ENCODE measurements at places on chromosomes 12 and 14.
A peak's percentile ranks its signal among the peaks of the same experiment; 100 is the strongest.

DNA sequence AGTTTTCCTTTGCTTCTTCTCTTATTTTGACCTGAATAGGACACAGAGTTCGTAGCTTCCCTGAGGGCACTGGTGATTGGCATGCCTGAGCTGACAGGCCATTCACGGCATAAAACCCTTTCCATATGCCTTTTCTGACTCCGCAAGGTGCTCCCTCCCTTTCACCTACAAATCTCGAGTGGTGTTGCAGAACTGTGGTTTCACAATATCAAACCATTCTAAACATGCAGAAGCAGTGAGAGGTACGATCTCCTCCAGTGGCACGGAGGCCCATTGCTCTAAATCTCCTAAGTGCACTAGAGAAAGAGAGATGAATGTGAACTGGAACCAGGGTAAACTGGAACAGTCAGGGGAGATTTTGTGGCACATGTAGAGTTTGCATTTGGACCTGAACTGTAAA lies 23.9 kb downstream of the CLSTN3 start:
- DNase-seq: no peak

DNA sequence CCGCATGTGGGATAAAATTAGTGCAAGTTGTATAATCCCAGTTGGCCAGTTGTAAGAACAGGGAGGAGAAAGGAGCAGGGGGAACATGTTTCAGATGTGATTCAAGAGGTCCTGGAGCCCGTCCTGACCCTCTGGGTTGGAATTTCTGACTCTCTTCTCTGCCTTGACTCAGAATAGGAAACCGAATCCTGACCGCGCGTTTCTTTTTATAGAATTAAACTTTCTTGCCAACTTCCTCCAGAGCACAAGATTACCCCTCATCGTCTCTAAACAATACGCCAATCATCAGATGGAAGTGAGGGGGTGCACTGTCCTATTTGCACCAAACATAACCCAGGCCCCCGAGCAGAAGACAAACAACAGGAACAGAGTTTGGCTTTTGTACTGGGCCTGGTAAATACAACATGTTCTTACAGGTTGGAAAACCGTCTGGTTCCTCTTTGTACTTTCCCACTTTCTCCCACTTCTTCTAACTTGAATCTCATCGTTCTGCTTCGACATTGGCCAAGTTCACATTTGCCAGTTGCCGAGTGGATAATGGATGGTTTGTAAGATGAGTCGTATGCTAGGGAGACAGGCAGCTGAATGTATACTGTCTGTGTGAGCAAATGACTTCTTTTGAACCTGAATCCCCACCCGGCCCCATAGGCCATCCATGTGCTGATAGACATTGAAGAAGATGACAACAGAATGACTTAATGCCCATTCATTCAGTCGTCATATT lies 42.6 kb upstream of the MED13L start:
- no peak for DNase-seq

DNA sequence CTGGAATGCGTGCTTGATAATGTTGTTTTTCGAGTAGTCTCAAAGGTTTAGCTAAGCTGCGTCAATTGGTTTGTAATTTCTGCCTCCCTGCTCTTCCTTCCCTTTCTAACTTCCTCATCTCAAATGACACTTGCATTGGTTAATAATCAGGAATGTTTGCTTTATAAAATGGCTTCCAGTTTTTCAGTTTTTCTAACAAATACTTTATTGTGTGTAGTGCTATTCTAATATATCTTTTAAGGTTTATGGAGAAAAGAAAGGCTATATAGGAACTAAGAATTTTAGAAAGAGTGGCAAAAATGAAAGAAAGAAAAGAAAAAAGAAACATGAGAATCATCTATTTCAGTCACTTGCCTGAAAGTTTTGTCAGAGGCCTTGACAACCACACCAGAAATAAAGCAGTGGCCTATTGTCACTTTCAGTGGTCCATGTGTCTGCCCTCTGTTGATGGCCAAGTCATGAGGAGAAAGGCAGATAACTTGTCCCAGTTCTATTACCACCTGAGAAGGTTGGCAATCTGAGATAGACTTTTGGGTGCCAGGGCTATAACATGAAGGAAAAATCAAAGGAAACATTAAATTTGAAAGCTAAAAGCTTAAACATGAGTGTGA lies 221.9 kb upstream of the KITLG start:
- DNase-seq: no peak

DNA sequence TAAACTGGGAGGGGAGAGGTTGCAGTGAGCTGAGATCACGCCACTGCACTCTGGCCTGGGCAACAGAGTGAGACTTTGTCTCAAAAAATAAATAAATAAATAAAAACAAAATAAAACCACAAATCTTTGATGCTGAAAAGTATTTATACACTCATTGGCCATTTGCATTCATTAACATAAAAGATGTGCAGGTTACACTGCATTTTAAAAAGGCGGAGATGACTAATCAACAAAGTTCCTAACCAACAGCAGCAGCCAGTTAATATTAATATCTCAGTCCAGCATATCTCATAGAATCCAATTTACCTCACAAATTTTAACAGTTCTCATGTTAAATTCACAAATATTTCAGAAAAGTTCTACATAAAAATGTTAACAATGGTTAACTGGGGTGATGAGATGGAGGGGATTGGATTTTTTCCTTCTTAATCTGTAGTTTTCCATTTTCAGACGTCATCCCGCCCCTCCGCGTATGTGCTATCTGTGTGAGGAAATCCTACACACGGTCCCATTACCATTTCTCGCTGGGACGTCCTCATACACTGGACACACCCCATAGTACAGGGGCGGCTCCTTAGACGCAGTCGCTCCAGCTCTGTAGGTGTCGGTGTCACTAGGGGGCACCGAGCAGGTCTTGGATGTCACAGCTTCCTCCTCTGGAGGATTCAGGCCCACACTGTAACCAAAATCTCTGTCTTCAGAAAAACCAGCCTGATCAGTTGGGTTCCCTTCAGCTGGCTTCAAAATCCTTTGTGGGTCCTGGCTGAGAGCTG lies 7.3 kb downstream of the ANKLE2 start:
- no peak for DNase-seq

DNA sequence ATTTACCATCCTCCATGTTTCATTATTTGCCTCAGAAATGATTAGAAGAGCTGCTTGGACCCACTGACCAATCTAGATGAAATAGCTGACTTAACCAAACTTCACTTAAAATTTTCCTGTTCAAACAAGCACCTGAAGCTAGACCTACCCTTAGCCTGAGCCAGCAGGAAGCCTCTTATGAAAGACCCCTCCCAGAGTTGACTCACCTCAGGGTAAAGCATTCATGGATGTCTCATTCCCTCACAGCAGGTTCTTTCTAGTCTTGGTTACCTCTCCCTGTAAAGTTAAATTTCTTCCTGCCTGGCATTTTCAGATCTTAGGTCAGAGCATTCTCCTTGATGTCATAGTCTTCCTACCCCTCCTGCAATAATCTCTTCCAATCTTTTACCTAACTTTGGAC lies 1209.8 kb downstream of the FLRT2 start:
- no peak for DNase-seq

GRCh38 chr12:48263617-48264016 lies 60.5 kb upstream of the OR10AD1 start:
- no peak for DNase-seq

- DNase-seq: no peak
Observed at GRCh38 chr12:131928080-131928710, 881 bp upstream of the PUS1 start.

DNA sequence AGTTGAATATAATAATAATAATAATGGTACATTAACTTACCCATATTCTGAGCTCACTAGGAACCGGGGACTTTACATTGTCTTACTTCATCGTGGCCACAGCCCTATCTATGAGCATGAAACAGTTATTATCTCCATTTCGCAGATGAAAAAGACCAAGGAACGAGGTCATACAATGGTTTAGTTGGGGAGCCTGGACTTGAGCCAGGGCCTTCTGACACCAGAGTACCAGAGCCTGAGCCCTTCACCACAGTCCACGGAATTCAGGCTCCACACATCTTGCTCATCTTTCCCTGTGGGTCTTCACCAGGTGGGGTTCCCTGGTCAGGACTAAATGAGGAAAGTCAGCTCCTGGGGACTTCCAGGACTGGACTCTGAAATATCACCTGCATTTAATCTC lies 31.3 kb upstream of the CMKLR1 start:
- DNase-seq: no peak

GRCh38 chr14:60111732-60112131 lies 20.0 kb downstream of the PCNX4 start:
- DNase-seq: no peak

- no peak for DNase-seq
Observed at GRCh38 chr12:48712209-48712608, 4.3 kb downstream of the CCNT1 start.

GRCh38 chr14:74860899-74861733 lies 14.8 kb downstream of the PROX2 start:
- peak; percentile 79 for DNase-seq

GRCh38 chr12:109110988-109111495 lies 5.3 kb upstream of the ACACB start:
- DNase-seq: no peak

- DNase-seq: peak; percentile 31
Observed at GRCh38 chr12:32115404-32116104, 8.9 kb downstream of the BICD1 start.

GRCh38 chr12:124695861-124696260 lies 128.4 kb upstream of the NCOR2 start:
- DNase-seq: no peak

DNA sequence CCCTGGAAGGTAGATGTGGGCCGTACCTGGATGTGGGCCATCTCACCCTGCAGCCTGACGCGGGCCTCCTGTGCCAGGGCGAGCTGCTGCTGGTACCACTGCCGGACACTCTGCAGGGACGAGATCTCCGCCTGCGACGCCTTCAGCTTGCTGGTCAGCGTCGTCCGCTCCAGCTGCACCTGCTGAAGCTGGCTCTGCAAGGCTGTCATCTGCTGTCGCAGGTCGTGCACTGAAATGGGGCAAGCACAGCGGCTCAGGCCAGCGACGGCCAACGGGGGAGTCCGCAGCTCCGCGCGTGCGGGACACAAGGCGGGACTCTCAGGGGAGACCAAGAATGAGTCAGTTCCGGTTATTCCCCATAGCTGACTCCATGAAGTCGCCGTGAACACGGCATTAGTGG lies 26.9 kb downstream of the GOLGA3 start:
- no peak for DNase-seq

- DNase-seq: no peak
Observed at GRCh38 chr14:64746298-64747250, 42.4 kb downstream of the PLEKHG3 start.

DNA sequence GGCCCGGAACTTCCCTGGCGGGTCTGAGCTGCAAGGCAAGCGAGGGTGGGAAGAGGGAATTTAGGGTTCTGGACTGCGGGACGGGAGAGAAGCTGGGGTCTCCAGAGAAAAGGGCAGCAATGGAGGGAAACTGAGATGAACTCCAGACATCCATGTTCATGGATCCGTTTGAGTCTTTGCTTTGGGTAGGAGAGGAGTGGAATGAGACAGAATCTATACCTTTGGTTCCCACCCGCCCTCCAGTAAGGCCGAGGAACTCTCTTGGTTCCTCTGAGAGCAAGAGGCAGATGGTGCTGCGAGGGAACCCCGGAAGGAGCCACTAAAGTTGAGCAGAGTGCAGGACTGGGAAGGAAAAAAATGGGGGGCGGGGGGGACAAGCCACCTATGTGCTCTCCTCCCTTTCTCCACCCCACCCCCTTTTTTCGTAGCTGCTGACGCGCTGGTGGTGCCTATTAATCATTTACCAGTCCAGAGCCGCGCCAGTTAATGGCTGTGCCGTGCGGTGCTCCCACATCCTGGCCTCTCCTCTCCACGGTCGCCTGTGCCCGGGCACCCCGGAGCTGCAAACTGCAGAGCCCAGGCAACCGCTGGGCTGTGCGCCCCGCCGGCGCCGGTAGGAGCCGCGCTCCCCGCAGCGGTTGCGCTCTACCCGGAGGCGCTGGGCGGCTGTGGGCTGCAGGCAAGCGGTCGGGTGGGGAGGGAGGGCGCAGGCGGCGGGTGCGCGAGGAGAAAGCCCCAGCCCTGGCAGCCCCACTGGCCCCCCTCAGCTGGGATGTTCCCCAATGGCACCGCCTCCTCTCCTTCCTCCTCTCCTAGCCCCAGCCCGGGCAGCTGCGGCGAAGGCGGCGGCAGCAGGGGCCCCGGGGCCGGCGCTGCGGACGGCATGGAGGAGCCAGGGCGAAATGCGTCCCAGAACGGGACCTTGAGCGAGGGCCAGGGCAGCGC lies 1.2 kb downstream of the SSTR1 start:
- DNase-seq: peak; percentile 37

GRCh38 chr14:99950181-99950580 lies 115.0 kb upstream of the EVL start:
- no peak for DNase-seq

DNA sequence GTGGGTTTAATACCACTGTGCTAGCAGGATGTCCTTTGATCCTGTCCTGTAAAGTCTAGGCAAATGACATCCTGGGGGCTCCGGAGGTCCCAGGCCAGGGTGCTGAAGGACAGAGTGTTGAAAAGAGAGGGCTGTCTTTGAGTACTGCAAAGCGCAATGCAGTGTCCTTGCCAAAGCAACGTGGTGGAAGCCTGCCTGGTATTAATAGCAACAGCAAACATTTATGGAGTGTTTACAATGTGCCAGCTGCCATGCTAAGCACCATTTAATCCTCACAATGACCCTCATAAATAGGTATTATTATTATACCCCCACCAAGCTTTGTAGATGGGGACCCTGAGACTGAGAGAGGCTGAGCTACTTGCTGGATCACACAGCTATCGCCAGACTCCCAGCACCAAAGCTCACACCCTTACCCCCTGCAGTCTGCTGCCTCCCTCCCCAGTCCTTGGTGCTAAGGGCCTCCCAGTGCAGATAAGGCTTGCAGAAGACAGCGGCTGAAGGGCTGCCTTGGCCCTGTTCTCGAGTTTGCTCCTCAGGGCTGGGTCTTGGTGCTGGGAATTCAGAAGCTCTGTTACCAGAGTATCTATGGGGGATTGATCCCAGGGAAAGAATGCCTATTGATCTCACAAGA lies 427.7 kb downstream of the FUT8 start:
- peak; percentile 73 for DNase-seq

DNA sequence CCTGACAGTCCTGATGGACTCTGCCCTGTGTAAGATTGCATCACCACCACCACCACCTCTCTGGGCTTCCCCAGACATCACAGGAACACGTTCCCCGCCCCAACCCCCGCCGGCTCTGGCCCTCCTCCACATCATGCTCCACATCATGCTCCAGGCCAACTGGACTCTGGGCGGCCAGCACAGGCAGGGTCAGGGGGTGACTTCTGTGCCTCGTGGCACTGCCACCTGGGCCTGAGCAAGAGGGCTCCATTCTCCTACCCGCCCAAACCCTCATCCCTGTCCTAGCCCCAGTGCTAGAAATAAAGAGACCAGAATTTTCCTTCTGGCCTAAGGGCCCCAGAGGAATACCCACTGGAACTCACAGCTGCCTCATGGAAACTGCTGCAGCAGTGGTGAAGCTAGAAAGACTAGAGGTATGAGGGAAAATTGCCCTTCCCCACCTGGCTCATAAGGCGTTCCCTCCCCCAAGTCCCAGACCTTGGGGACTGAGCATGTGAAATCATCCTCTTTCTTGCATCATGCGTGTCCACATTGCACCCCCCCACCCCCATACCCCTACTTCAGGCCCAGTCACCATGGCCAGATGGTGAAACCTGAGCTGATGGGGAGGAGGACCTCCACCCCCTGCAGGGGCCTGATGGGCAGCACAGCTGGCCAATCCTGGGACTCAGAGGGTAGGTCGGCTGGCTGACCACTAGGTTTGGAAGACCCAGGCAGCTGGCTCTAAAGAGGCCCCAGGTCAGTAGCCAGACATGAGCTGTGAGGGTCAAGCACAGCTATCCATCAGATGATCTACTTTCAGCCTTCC lies at the start of gene INHBE:
Gene INHBE (plus strand): TSS at position 742 of the 808 bp plus-strand sequence. CDS start 230 bp downstream, outside the sequence.
- peak; percentile 28 for DNase-seq

Data from COR-L47 (cell line).